RWPE1 (cell line): ENCODE measurements at places on chromosomes 11 and 22.

DNA sequence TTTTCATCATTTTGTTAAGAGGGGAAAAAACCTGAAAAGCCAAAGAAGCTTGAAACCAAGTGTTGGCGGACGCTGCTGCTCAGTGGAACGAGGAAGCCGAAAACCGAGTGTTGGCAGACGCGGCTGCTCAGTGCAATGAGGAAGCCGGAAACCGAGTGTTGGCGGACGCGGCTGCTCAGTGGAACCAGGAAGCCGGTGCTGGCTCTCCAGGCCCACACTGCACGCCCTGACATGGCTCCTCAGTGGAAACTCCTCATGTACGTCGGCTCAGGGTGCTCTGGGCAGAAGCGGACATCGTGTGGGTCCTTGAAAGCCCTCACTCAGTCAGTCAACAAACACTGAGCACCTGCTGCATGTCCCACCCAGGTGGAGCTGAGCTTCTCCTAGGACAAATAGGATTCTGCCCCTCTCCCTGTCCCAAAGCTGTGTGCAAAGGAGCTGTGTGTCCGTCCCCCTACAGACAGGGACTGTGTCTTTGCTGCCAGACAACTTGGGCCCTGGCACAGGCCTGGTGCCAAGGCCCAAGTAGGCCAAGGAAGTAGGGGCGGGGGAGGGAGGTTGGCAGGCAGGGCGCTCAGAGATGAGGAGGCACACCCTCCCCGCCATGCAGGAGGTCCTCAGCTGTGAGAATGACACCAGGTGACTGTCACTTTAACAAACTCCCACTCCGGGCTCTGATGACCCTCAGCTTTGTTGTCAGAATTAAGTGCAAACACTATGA lies 37.3 kb downstream of the PHF21B start:
- no peak for DNase-seq

- no peak for DNase-seq
Observed at GRCh38 chr11:59463190-59463641, 6.5 kb downstream of the OR4D6 start.

DNA sequence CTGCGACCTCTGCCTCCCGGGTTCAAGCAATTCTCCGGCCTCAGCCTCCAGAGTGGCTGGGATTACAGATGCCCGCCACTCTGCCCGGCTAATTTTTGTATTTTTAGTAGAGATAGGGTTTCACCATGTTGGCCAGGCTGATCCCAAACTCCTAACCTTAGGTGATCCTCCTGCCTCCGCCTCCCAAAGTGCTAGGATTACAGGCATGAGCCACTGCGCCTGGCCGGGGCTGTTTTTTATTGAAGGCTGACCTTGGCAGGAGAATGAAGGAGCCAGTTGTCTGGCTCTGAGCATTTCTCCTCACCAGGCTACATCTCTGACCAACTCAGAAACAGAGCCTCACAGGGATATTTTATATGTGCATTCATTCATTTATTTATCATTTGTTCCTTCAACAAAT lies 2.3 kb downstream of the KIAA1671 start:
- DNase-seq: no peak

DNA sequence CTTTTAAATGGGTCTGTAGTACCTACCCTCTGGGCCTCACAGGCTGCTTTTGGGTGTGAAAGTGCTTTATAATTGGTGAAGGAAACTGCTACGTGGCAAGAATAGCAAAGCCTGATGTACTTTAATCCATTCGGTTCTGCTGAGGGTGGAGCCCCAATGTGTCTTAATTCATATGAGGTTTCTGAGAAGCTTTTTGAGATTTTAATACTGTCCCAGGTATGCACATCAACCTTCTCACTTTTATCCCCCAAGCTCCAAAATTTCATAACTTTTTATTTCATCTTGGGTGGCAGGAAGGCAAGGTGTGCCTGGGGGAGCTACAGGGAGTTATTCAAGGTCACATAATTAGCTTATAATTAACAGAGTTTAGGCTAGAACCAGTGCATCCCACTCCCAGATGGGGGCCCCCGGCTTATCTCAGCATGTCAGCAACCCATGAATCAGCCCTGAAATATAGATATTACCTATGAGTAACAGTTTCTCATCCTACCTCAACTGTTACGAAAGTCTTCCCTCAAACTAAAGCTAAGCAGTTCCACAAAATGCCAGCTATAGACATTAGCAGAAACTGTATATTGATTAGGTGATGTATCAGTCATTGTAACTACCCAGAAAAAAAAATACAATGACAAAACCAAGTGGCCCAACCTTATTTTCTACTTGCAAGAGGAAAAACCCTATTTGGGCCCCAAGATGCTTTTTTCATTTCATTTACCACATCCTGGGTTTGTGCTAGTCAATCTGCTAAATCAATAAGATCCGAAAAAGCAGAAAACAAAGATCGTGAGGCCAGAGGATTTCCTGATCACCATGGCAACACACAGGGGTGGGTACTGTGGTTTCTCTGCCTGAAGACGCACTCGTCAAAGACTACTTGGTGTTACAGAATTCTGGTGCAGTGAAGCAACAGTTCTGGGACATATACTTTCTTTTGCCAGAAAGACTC lies 26.7 kb downstream of the CD44 start:
- DNase-seq: peak; percentile 86

GRCh38 chr11:7487360-7487759 lies 2.1 kb downstream of the OLFML1 start:
- no peak for DNase-seq

GRCh38 chr11:114319716-114320328 lies 23.6 kb downstream of the NNMT start:
- DNase-seq: no peak

DNA sequence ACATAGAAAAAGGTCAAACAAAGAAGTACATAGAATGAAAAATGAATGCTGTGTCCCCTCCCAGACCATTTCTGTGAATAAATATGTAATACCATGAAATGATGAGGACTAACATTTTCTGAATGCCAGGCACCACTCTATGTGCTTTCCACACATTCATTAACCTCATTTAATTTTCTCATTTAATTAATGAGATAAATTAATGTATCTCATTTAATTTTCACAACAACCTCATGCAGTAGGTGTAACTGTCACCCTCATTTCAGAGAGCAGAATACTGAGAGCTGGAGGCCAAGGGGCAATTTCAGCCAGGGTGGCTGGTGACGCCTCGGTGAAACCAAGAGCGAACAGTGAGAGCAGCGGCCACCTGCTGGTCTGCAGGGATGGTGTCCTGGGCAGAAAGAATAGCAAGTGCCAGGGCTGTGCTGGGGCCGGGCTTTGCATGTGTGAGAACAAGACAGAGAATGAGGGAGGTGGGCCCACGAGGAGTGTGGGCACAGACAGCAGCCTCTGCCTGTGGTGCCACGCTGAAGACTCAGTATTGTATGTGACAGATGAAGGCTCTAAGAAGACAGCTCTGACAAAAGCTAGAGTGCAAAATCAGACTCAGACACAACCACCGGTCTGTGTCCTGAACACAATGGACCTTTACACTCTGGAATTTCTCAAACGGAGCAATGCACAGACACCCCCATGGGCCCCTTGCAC lies 1.8 kb upstream of the SERPIND1 start:
- no peak for DNase-seq

DNA sequence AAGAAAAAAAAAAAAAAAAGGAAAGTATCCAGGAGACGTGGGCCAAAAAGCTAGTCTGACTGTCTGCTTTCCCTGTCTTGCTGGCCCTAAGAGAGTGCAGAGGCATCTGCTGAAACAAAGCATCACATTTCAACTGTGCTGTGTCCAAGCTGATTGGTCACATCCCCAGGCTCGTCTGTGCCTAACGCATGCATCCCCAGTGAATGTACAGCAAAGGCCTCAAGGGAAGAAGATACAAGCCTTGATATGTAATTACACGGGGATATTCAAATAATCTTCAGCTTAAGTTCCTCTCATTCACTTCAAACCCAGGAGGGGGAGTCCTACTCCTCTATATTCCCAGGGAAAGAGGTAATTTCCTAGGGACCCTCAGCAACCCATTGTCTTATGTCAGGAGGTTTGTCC lies 5.4 kb upstream of the SORL1 start:
- DNase-seq: no peak

DNA sequence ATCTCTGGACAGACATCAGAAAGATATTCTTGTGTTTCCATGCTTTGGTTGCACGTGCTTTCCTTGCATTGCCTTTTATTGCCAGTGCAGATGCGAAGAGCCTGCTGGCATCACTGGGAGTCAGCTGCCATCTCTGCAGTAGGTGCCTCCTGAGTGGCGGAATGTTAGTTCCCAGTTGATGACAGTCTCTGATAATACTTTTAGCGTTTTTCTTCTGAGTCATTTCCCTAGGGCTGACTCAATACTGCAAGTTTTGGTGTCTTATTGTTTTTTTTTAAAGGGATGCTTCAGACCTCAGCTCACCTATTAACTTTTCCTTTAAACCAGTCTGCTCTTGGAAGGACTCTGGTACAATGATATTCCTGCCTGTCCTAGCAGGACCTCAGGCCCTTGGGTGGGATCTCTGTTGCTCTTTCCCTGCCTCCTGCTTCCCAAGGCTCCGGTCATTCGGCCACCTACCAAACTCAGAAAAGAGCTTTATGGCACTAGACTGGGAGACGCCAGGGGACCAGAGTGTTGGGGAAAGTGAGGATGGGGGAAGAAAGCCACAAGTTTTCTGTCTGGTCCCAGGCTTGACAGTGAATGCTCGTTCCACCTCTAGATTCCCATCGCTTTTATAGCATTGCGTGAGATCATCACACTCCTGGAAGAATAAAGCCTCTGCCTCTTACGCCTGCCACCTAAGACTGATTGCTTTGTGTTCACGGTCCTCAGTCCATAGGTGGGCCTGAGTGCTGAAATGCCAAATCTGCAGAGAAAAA lies 308.7 kb downstream of the DDX10 start:
- DNase-seq: peak; percentile 67

- DNase-seq: no peak
Observed at GRCh38 chr11:40393511-40393910, 1065.9 kb downstream of the LRRC4C start.

GRCh38 chr22:40525250-40525884 lies 111.2 kb downstream of the MRTFA start:
- DNase-seq: no peak

DNA sequence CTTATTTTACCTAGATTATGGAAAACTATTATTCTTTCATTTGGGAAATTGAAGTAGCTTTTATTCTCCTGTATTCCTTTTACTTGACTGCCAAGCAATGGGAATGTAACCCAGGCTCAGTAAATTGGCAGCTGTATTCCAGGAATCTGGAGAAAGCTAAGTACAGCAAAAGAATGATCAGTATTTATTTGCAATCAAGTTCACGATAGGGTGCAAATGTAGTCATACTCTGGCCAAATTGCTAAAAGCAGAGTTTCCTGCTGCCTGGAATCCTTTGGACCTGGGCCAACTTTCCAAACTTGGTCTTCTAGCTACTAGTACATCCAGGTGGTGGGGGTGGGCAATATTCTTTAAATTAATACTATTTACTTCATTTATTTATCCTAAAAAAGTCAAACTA lies 286.0 kb upstream of the CTSC start:
- DNase-seq: no peak

- DNase-seq: no peak
Observed at GRCh38 chr22:27062910-27063309, 405.5 kb downstream of the MIAT start.

- DNase-seq: no peak
Observed at GRCh38 chr22:36360871-36361383, 26.8 kb downstream of the MYH9 start.

DNA sequence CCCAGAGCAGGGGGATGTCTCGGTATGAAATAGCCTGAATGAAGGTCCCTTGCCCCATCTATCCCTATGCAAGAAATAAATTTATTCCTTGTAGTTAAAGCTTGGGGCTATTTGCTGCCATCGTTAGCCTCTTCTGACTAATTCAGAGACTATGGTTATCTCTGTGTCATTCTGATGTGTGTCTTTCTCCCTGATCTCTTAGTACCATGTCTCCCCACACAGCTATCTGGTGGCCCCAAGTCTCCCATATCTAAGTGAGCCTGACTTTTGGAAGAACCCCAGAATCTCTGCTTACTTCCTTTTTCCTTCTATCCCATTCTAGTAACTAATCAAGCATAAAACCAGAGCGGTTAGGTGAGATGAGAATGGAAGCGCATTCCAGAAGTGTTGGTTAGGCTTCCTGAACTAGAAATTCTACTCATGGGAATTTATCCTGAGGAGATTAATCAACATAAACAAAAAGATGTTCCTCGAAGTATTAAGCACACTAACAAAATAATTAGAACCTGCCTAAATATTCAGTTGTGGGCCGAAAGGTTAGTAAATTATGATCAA lies 71.4 kb upstream of the BMAL1 start:
- no peak for DNase-seq

DNA sequence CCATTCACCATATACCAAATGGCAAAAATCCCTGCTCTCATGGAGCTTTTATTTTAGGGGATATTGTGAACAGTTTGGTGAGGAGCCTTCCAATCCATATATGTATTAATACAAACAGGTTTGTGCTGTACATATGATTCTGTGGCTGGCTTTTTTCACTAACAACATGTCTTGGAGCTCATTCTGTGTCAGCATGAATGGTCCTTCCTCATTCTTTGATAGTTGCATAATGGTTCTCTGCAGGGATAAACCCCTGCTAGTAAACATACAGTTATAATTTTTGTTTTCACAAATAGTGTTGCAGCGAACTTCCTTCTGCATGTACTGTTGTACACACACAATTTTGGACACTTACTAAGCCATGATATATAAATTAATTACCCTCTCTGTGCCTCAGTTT lies 8.3 kb downstream of the PRR5L start:
- no peak for DNase-seq

DNA sequence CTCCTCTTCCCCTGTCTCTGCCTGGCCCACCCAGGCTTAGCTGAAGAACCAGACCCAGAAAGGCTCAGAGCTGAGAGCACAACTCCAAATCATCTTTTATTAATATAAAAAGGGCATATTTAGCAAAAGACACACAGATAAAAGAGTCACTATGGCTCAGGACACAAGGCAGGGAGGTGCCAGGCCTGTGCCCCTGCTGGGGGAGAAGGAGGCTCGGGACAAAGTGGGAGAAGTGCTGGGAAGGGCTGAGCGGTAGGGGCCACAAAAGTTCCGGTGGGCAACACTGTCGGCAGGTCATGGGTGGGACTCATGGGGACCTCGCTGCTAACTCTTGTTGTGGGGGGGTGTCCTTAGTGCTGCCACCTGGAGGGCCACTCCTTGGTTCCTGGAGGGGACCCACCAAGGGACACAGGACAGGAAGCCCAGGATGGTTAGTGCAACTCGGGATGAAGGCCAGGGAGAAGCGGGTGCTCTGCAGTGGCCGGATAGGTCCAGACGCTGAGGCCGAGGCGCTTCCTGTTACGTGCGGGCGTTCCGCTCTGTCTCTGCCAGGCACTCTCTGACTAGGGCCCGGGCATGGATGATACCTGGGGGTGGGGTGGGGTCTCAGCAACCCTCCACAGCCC lies 1.4 kb upstream of the PITPNM1 start:
- DNase-seq: no peak

GRCh38 chr22:26409719-26410335 lies 19.2 kb upstream of the ASPHD2 start:
- no peak for DNase-seq
